ENCODE measurements at places on chromosomes 3 and 15.

DNA sequence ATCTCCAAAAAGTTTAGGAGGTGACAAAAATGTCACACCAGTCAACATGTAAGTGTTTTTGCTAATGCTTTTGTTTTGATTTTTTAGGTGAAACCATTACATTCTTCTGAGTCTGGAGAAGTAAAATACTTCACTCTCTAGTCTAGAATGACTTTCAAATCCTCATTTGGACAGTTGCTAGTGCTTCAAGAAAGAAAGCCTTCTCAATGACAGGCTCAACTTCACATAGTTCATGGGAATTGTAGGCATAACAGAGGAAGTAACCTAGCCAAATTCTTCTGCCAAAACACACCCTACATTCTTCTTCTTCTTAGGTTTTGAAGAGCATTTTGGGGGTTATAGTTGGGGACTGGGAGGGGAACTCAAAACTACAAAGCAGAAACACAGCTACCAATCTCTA, 29.4 kb upstream of the HEG1 start:
- no peak for DNase-seq

DNA sequence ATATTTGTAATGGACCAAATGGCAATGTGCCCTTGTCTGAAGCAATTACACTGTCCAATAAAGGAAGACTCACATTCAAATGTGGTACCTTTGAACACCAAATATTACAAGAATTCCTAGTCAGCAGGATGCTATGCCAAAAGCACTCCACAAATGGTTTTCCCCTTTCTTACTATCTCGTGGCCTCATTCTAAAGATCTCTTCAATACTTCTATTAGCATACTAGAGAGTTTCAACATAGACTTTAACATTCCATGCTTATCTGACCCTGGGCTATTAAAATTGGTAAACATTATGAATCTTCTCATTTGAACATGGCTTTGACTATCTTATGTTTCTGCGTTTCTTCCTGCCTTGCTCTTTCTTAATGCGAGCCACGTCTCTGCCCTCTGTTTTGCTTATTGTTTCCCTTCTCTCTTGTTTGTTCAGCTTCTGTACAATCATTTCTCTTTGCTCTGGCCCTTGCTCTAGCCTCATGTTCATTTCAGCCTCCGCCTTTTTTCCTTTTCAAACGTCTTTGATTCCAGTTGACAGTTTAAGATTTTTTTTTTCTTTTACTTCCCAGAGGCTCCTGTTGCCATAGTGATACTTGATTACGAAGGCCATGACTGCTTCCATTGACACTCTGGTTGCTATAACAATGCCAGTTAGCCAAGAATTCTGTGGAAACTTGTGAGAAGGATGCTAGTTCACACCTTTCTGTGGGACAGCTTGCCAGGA, 49.5 kb upstream of the SLC9A9 start:
- no peak for DNase-seq

DNA sequence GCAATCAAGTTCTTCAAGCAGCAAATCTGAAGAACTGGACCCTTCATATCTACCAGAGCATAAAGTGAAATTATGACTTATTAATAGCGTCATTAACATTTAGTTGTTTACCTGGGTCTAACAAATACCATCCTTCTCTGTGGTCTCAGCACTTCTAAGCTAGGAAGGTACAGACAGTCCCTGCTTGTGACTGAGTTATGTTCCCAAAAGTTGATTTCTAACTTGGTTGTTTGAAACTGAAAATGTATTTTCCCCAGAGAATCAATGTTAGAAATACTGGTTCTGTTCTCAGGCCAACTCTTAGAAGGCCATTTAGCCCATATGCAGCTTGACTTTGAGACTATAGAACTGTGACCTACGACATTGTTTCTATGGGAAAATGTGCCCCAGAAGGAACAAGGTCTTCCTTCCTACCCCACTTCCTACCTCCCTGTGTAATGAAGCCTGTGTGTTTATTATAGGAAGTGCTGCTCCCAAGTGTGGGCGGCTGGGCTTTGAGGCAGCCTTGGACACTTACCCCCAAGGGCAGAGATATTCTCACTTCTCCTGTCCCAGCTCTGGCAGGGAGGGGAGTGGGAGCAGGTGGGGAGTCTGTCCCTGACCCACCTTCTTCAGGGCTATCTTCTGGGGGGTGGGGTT, 12.2 kb upstream of the MAPK6 start:
- DNase-seq, result no peak

- DNase-seq, result no peak
Measured at GRCh38 chr3:112437146-112438022, 61.9 kb downstream of the BTLA start.

DNA sequence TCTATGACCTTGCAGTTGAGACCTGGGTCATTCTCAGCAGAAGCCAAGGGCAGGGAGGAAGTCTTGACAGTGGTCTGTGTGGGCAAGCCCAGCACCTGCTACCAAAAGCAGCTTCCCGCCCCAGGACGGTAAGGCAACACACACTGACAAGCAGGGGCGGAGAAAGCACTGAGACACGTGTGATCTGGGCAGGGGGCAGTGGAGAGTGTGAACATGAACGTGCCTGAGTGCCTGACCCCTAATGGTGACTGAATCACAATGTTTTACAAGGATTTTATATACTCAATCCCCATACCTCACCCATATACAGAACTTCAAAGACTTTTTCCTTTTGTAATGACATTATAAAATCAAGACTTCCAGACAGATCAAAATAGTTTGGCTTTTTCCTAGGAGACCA, 35.2 kb downstream of the ANP32A start:
- no peak for DNase-seq

DNA sequence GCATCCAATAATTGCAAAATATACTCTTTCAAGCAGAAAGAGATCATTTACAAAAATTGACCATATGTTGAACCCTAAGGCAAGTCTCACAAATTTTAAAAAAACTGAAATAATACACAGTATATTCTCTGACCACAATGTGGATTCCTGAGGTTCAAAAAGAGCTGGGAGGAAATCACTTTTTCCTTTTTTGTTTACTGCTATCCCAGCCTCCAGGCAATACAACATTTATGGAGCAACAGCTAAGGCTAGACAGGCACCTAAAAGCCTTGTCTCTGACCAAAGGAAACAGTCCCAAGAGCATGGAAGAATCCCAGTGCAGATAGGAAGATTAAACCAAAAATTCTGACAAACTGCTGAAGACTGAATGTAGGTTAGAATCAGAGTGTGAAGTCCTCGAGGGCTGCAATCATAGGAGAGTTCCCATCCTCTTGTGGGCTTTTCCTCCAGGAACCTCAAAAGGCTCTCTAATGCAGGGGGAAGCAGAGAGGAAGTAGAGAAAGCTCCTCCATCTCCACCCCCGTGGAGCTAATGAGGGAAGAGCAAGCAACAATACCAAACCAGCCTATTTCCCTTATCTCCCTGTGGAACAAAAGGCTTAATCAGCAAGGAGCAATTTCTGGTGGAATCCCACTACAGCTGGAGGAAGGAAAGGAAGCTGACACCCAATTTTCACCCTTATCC, 57.0 kb downstream of the TMCC1 start:
- no peak for DNase-seq

DNA sequence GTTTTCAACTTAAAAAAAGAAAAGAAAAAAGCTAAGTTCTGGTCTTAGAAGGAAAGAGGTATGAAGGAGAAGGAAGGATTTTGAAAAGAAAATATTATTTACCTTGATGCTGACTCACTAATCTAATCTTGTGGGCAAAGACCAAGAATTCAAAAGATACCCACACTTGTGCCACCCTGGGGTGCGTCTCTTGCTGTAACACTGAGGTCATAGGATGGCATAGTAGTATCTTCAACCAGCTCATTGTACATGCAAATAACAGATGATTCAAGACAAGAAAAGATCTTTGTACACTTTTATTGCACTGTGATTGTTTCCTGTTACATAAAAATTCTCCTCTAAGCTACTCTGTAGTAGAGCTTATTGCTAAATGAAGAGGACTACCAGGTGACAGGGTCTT, 17.3 kb downstream of the PLS1 start:
- DNase-seq, result no peak

GRCh38 chr3:71069797-71070196, 513.7 kb downstream of the FOXP1 start:
- peak; percentile 39 for DNase-seq

Measured in ovary (tissue), 10 donors.